ENCODE measurements at places on chromosomes 13 and 19. TPM values are rescaled to one million over a fixed set of nuclear protein-coding genes. Genes with fewer than 3 reads are reported as not detected.
A peak's percentile ranks its signal among the peaks of the same experiment; 100 is the strongest.

TMEM238 gene
- 0.71 TPM for total RNA-seq

DNA sequence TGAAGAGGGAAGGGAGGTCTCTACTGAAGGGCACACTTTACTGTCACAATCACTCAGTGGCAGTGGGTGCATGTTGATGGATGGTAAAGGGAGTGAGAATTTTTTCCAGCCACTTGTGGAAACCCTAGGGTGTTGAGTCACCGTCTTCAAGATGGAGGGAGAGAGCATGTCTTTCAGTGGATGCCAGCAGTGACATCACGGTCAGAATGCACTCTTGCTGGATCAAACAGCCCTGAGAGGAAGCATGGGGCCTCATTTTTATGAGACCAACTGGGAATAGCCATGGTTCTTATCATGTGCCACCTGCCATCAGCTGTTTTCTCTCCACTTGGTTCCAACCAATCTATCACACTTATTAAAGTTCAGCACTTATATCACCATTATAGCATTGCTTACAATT, 182.5 kb downstream of the KCNRG start:
- H3K27me3 ChIP-seq, result no peaks in the 10 kb centered on the region
- no peak overlapping the region for H3K27ac ChIP-seq
- peaks cover 8% of the 10 kb centered on the region for H3K36me3 ChIP-seq
- H3K4me1 ChIP-seq, result peaks cover 11% of the 10 kb centered on the region
- no peak for DNase-seq

EDDM13 gene
- total RNA-seq, result not detected

- DNase-seq, result no peak
- peaks cover 45% of the 10 kb centered on the region for H3K4me1 ChIP-seq
- H3K4me3 ChIP-seq, result peak overlapping the region; percentile 11
- H3K36me3 ChIP-seq, result no peaks in the 10 kb centered on the region
Measured at GRCh38 chr13:110092831-110093247, 214.1 kb downstream of the COL4A1 start.

MAP3K10 gene
- total RNA-seq, result 30.3 TPM

DNA sequence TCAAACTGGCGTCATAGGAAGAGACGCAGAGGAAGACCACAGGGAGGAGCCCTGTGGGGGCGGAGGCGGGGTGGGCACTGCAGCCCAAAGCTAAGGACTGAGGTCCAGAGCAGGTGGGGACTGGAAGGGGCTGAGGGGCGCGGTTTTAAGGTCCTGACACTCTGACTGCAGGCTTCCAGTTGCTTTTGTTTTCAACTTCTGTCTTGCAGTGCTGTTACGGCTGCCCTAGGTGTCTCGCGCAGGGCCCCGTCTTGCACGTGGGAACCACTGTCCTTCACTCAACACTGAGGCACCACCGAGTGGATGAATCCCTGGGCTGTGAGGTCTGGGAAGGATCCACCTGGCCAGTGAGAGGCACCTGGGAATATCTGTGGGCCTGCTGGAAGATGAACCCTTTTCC, 76.0 kb downstream of the TEX29 start:
- no peaks in the 10 kb centered on the region for H3K36me3 ChIP-seq
- no peak for DNase-seq
- H3K27me3 ChIP-seq, result peaks cover 20% of the 10 kb centered on the region
- no peak overlapping the region for H3K27ac ChIP-seq
- H3K4me3 ChIP-seq, result no peak overlapping the region

GRCh38 chr19:40314656-40315055, 29.5 kb upstream of the AKT2 start:
- H3K27me3 ChIP-seq, result no peaks in the 10 kb centered on the region
- no peak overlapping the region for H3K27ac ChIP-seq
- H3K36me3 ChIP-seq, result no peaks in the 10 kb centered on the region
- H3K4me1 ChIP-seq, result no peaks in the 10 kb centered on the region
- no peak overlapping the region for H3K4me3 ChIP-seq

PBX4 gene
- 7.7 TPM for total RNA-seq

DNA sequence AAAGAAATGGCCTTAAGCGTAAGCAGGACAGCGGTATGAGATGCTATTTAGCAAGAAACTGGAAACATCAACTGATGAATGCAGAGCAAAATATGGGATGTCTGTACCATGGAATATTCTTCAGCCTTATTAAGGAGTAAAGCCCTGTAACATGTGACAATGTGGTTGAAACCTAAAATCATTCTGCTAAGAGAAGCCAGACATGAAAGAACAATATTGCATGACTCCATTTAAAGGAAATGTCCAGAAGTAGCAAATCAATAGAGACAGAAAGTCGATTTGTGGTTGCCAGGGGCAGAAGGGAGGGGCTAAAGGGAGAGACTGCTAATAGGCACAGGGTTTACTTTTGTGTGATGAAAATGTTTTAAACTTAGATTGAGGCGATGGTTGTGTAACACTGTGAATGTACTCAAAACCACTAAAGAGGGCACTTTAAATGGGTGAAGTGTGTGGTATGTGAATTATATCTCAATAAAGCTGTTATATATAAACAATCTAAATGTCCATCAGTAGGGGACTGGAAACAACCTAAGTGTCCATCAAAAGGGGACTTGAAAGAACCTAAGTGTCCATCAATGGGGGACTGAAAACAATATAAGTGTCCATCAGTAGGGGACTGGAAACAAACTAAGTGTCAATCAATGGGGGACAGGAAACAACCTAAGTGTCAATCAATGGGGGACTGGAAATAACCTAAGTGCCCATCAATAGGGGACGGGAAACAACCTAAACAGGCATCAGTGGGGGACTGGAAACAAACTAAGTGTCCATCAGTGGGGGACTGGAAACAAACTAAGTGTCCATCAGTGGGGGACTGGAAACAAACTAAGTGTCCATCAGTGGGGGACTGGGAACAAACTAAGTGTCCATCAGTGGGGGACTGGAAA, 45.4 kb downstream of the CCL25 start:
- H3K27ac ChIP-seq, result no peak overlapping the region
- no peaks in the 10 kb centered on the region for H3K27me3 ChIP-seq
- H3K4me1 ChIP-seq, result no peaks in the 10 kb centered on the region

DNA sequence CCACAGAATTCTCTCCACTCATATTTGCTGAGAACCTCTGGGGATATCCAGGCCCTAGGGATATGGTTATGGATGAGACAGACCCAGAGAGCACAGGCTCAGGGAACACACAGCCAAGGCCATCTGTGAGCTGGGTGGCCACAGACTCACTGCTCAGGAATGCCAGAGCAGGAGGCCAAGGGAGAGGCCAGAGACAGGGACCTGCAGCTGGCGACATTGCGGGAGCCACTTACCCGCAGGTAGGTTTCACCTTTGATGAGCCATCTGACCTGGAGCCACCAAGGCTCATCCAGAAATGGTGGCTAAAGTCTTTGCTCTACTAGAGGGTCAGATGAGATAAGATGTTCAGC, 29.4 kb downstream of the CCNE1 start:
- peak overlapping the region; percentile 57 for H3K4me3 ChIP-seq
- no peak overlapping the region for H3K27ac ChIP-seq
- H3K4me1 ChIP-seq, result peaks cover 24% of the 10 kb centered on the region
- DNase-seq, result no peak

ZNF229 gene
- total RNA-seq, result 6.7 TPM

DNA sequence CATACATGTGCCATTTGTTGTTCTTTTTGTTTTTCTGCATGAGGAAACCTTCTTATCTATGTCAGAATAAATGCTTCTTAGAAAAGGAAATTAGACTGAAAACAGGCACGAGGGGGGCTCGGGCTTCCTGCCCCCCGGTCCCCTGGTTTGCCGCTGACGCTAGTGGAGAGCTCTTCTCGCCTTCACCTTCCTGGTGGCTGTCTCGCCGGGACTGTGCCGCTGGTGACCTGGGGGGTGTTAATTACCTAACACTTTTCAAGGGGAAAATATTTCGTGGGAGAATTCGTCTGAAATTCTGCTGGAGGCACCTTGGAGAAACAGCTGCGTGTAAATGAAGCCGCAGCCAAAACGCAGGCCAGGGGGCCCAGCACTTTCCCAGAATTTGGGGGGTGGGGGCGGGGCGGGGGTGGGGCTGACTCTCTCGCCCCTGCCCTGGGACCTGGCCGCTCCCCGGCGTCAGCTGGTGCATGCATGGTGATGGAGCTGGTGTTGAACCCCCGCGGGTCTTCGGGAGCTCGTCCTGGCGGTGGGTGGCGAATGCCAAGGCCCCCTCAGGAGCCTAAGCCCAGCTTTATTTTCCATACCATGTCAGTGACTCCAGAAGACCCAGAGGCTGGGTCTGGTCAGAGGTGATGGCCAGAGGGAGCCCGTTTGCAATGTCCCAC, 58.3 kb upstream of the MCF2L start:
- no peak overlapping the region for H3K27ac ChIP-seq
- no peaks in the 10 kb centered on the region for H3K27me3 ChIP-seq
- peaks cover 2% of the 10 kb centered on the region for H3K36me3 ChIP-seq
- H3K4me1 ChIP-seq, result peaks cover 4% of the 10 kb centered on the region

FUT6 gene
- total RNA-seq, result not detected

GRCh38 chr19:54464630-54465425, 1.2 kb upstream of the LENG9 start:
- peak; percentile 85 for DNase-seq
- peaks cover 17% of the 10 kb centered on the region for H3K4me1 ChIP-seq
- H3K27me3 ChIP-seq, result peaks cover 43% of the 10 kb centered on the region

DNA sequence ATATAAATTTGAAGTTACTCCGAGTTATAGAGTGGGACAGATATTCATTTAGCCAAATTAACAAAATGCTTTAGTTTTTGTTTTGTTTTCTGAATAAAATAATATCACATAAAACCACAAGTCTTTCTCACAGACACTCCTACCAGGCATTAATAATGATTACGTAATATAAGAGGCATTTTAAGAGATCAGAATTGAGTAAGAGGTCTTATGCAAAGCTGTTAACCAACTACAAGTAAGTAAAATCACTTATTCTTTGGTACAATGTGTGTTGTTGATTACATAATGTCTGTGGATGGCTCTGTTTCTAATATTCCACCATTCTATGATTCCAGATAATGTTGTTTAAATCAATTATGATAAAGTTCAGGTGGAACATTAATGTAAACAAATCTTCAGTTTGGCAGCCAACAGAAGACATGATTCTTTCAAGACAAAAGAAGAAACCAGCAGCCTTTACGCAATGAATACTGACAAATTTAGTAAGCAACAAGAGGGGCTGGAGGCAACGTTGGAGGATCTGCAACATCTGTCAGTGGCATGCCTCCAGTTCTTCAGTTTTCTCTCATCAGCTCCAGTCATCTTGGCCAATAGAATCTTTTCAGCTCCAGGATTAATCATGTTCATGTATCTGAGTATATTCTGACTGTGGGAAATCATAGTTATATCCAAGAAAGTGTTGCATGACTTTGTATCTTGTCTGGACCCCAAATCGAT, 403.8 kb downstream of the SLITRK5 start:
- no peaks in the 10 kb centered on the region for H3K27me3 ChIP-seq
- no peaks in the 10 kb centered on the region for H3K36me3 ChIP-seq
- no peak overlapping the region for H3K27ac ChIP-seq
- H3K4me1 ChIP-seq, result peaks cover 8% of the 10 kb centered on the region
- no peak overlapping the region for H3K4me3 ChIP-seq

CGB7 gene
- not detected for total RNA-seq

Measured in neural crest cell (in vitro differentiated cells).